ENCODE measurements at places on chromosomes 2 and 18.

GRCh38 chr18:70671889-70672565, 383.2 kb downstream of the SOCS6 start:
- DNase-seq, result no peak

- no peak for DNase-seq
Measured at GRCh38 chr2:96693286-96694200, 46.3 kb downstream of the LMAN2L start.

DNA sequence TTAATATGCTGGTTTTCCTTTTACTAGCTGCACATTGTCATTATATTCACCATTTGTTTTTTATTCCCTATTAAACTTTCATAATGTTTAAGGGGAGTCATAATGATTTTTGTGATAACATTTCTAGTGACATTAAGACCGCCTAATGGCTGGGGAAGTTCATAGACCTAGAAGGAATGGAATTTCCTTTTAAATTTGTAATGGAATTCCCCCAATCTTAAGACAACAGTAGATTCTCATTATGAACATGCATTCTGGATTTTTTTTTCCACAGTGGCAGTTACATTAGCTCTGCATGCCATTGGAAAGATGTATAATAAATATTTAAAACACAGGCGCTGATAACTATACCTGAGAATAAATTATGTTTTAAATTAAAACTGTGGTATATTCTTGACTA, 8.4 kb downstream of the YPEL5 start:
- no peak for DNase-seq

DNA sequence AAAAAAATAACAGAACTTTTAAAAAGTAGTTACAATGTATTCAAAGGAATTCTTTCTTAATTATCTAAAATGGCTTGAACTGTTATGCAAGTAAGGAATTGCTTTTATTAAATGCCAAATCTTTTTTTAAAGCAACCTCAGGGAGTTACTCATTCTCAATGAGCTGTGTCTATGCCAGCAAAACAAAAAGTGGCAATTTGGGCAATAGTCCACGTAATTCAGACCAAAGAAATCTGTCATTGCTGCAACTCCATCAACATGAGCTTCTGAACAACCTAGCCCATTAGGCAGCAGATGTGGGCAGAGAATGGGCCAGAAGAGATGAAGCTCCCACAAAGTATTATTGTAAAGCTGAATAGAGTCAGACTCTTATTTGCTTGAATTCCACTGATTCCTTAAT, 118.4 kb downstream of the ALK start:
- no peak for DNase-seq

GRCh38 chr2:200809506-200810251, 2.0 kb upstream of the BZW1 start:
- DNase-seq, result no peak

DNA sequence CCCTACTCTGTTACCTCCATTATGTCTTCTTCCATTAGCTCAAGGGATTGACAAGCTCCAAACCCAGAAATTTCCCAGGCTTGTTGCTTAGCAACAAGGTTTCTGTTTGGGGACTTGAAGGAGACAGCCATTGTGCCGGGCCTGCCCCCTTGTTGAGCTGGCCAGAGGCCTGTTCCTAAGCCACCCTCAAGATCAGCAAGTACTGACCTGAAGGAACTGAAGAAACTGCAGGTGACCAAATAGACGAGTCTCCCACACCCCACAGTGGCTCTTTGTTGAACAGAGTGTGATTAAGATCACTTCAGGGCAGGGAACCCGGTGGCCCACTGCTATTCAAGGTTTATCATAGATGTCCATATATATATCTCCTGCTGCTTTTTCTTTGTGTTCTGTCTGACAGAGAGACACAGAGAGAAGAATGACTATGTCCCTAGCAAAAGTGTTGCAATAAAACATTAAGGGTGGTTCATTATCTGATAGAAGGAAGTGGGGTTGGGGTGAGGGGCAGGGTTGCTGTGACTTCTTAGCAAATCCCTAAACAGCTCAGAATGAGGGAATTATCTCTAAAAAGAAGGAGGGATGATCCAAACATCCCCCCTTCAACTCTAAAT, 69.2 kb downstream of the RNF144A start:
- no peak for DNase-seq

DNA sequence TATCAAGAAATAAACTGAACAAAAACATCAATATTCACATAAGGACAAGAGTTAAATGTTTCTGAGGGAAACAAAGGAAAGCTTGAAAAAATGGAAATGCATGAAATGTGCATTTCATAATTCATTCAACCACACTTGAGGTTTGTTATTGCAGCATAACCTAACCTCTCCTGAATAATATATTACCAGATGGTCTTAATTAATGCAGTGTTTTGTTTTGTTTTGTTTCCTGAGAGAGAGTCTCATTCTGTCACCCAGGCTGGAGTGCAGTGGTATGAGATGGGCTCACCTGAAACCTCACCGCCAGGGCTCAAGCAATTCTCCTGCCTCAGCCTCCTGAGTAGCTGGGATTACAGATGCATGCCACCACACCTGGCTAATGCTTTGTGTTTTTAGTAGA, 139.9 kb upstream of the PIEZO2 start:
- DNase-seq, result no peak

GRCh38 chr18:13614641-13615288, 111.6 kb downstream of the FAM210A start:
- no peak for DNase-seq

DNA sequence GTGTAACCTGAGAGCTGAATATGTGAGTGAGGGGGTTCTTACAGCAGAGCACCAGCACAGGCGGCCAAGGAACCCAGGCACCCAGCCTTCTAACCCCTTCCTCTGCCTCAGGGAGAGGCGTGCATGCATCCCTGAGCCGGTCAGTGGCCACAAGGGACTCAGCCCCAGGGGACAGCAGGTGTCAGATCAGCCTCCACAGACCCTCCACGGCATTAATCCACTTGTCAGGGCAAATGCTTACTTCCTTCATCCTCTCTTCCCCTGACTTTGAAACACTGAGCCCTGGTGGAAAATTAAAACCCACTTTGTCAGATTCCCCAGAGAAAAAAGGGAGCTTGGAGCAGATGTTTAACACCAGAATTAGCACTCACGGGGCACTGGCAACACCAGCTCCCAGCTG, 60.5 kb upstream of the SMAD2 start:
- DNase-seq, result no peak

- DNase-seq, result no peak
Measured at GRCh38 chr2:127783101-127783500, 27.9 kb downstream of the WDR33 start.

- no peak for DNase-seq
Measured at GRCh38 chr2:215367662-215368492, 56.0 kb downstream of the ATIC start.

DNA sequence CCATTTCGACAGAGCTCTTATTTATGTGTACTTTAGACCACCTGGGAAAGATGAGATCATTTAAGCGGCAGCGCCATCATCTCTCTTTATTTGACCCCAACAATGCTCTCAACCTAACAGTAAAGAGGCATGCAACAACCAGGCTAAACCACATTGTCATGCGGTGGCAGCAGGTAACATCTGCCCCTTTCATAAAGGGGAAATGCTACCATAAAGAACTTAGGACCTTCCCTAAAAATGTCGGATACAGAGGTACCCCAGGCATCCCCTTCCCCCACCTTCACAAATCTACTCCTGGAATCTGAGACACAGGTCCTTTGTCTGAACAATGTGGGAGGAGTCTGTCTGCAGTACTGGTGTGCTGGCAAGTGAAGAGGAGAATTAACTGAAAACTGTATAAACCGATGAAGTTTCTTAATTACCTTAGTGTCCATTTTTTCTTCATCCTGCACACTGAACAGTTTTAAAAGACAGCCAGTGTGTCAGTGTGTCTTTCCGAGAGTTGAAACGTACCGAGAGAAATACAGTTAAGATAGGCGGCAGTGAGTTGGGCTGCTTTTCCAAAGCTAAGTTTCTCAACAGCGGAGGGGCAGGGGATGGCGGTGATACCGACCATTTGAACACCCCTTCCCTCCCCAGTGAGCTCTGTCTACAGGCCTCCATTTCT, 1.9 kb downstream of the MEX3C start:
- DNase-seq, result no peak

- DNase-seq, result no peak
Measured at GRCh38 chr2:73972846-73973245, 11.9 kb upstream of the TET3 start.

DNA sequence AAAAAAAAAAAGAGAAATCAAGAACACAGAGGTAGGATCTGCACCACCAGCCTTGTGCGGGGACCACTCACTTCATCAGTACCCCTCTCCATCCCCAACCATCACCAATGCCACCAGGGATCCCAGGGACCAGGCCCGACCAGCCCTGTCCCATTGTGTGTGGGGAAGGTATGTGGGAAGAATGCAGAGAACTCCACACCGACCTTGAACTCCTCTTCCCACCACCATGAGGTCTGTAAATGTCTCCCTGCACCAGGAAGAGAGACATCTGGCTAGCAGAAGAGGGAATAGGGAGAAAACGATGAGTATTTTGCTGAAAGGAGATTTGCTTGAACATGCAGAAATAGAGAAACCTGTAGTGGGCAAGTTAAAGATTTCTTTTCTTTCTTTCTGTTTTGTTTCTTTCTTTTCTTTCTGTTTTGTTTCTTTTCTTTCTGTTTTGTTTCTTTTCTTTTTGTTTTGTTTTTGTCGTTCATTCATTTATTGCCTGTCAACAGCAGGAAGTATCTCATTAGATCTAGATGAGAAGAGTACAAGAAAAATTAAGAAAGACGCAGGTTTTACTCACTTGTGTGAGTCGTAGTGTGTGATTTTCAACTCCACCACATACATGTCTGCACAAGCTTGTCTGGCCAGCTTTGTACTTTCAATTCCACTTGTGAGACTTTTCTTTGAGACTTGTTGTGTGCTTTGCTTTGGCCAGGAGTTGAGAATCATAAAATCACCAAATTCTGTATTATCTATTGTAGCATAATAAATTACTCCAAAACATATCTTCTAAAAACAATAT, 179.8 kb upstream of the HAAO start:
- DNase-seq, result peak; percentile 20

DNA sequence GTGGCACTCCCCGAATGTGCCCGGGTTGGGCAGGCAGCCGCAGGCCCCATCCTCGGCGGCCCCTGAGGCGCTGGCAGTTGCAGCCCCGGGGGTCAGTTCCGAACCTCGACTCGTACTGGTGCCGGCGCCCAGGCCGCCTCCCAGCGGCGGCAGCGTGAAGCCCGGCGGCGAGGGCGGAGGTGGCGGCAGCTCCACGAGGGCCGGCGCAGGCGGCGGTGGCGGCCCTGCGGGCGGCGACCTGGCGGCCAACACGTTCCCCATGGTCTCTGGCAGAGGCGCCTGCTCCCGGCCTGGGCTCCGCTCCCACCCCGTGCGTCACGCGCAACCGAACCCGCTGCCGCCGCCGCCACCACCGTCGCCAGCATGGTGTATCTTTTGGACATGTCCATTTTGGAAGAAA, 196.3 kb downstream of the CCDC74A start:
- peak; percentile 46 for DNase-seq

- no peak for DNase-seq
Measured at GRCh38 chr2:24828238-24828996, 35.2 kb downstream of the CENPO start.

GRCh38 chr2:237181844-237182243, 96.2 kb downstream of the COPS8 start:
- DNase-seq, result no peak

DNA sequence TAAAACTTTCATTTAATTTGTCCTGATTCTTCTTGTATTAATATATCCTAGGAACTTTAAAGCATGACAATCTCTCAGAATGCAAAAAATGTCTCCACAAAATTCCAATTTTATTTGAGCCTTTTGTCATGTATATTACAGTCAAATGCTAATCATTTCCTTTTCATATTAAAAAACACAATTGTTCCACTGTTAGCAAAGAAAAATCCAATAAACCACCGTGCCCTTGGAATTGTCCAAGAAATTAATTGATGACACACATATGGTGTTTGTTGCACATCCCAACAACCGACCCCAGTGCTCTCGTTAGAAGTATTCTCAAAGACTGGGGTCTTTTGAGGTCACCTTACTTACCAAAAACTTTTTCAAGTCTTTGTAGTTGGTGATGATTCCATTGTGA, 28.1 kb downstream of the GFPT1 start:
- no peak for DNase-seq

DNA sequence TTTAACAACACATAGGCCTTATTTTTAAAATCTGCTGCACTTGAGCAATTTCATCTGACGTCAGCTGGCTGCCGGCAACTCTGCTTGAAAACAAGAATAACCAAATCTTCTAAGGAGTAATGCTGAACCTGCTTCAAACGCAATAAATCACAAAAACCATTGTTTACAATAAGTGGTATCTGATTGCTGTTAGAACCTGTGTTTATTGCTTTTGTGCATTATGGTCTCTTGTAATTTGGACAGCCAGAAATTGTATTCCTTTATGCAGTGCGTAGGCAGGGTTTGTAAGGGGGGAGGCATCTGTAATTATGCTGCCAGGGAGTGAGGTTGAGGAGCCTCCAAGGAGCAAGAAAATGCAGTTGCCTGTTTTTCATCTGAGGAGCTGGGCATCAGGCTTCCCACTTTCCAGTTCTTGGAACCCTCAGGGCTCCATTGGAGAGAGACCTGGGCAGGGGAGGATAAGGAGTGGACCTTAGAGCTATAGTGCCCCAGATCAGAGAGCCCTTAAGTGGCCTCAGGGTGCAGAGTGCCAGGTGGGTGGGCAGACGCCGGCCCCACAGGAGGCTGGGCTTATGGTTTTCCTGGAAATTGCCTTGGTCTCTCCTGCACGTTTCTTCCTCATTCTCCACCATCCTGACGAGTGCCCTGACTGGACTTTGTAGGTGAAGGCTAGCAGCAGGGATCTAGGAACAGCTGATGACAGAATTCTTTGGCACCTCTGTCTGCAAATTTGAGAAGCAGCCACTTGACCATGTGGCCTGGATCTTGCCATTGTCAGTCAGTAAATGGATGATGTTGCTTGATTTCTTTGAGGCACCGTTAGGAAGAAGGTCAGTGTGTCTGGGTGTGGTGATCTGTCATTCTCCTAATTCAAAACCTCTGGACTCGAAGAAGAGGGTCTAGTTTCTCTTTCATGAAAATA, 129.2 kb downstream of the KLHL29 start:
- no peak for DNase-seq

DNA sequence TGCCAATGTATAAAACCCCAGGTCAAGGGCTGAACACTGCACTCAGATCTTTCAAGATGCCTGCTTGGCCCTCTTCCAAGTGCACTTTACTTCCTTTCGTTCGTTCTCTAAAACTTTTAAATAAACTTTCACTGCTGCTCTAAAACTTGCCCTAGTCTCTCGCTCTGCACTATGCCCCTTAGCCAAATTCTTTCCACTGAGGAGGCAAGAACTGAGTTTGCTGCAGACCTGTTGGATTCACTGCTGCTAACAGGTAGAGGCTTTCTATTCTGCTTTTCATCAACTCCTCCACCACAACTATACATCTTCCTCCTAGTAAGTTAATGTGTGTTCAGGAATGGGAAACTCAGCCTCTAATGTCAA, 467.9 kb downstream of the MBD2 start:
- DNase-seq, result no peak

Data from right lobe of liver (tissue), 6 donors.